ENCODE measurements at places on chromosomes 5 and 9. TPM values are rescaled to one million over a fixed set of nuclear protein-coding genes. Genes with fewer than 3 reads are reported as not detected.

Gene SLC12A2
- 16.5 TPM for total RNA-seq

Gene TNC
- 17.6 TPM for total RNA-seq

Gene KLF9
- 170 TPM for total RNA-seq

Gene TEK
- total RNA-seq, result 8.6 TPM

Gene ARID3C
- not detected for total RNA-seq

Gene FST
- 3.4 TPM for total RNA-seq

Gene LIX1
- total RNA-seq, result not detected

Gene COL15A1
- total RNA-seq, result 7.7 TPM

Gene ZDHHC21
- total RNA-seq, result 4.9 TPM

Gene CCDC152
- total RNA-seq, result 0.61 TPM

Gene CLIC3
- not detected for total RNA-seq

Gene SLC22A5
- 88.5 TPM for total RNA-seq

Gene PLAA
- total RNA-seq, result 88.0 TPM

Gene GLRA1
- not detected for total RNA-seq

Gene ADAMTS6
- total RNA-seq, result 0.33 TPM

Gene GABRA1
- not detected for total RNA-seq

Gene C5orf34
- total RNA-seq, result 0.20 TPM

Gene C9
- total RNA-seq, result 5.3 TPM

Gene SLC34A1
- not detected for total RNA-seq

Gene PCDHGB2
- 0.55 TPM for total RNA-seq

Measured in gastrocnemius medialis (tissue), 4 donors.